ENCODE measurements at places on chromosomes 2 and 18.

GRCh38 chr2:52658598-52658997 is 1109.0 kb upstream of the CHAC2 start:
- DNase-seq: no peak

GRCh38 chr2:138228101-138228500 is 263.8 kb downstream of the HNMT start:
- no peak for DNase-seq

GRCh38 chr2:234136461-234136860 is 86.0 kb downstream of the SPP2 start:
- no peak for DNase-seq

GRCh38 chr2:348361-348916 is 60.5 kb upstream of the ALKAL2 start:
- DNase-seq: no peak

GRCh38 chr2:155456222-155456621 is 757.7 kb downstream of the KCNJ3 start:
- no peak for DNase-seq
